Bronchial epithelial cell (primary cell): ENCODE measurements at places on chromosomes 6 and 20.

DNA sequence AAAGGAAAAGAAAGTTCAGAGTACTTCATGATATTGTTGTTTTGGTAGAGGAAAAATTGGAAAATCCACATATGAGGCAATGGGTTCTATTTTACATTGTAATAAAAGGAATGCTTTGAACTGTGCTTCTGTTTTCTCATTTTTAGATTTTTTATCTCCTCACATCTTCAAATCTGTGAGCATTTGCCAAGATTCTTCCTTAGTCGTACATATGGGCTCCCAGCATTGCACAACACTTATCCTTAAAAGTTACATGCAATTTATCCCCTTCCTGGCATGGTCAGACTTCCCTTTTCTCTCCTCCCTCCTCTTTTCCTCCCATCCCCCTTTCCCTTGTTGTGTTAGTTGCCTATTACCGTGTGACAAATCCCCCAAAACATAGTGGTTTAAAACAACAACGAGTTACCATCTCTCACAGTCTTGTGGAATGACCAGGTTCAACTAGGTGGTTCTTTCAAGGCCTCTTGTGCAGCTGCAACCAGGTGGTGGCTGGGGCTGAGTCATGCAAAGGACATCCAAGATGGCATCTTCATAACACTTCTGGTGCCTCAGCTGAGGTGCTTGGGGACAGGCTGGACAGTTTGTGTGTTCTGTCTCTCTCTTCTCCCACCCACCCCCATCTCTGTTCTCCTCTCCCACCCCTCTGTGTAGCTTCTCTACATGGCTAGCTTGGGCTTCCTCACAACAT is 68.7 kb downstream of the TXNDC5 start:
- DNase-seq, result no peak

DNA sequence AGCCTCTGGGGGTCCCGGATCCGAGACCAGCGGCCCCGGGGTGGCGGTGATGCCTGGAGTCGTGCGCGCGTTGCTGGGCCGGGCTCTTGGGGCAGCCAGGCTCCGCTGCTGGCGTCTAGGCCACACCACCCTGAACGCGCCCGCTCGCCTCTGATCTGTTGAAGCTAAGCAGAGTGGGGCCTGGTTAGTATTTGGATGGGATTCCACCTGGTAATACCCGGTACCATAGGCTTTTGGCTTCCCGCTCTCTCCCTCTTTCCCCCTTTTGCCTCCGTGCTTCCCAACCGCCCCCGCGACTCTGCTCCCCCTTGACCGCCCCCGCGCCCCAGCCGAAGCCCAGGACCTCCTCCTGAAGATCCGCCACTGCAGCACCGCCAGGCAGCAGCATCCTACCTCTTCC is 1383.5 kb upstream of the DEFB115 start:
- DNase-seq, result peak; percentile 12

DNA sequence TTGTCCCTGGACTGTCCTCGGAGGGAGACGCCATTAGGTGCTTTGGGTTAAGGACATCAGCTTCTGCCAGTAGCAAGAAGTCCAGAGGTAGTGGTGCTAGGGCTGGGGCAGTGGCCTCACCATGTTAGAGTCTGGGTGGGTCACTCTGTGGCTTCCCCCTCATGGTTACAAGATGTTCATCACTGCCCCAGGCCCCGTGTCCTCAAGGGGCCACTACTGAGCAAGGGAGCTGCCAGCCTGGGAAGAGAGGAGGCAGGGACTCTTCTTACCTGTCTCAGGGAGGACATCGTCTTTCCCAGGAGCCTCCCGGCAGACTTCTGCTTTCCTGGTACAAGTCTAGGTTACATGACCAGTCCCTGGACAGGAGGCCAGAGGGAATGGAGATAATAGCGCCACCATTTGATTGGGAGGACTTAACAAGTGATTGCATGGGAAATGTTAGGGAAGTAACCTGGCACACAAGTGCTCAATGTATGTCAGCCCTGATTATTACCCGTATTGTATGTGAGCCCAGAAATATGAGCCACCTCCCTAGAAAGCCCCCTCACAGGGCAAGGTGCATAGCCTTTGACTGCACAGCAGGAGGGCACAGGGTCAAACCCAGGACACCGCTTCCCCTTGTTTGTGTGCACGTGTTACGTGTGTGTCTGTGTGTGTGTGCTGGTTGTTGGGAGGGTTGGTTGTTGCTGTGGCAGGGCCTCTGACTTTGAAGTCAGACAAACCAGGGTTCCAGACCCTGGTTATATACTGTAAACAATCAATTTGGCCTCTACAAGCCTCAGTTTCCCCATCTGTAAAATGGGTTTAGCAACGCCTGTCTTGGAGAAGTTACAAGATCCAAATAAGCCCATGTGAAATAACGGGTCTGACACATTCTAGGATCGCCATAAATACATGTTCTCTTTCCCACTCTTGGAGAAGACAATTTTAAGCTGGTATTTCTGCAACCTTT is 30.0 kb downstream of the SIRPA start:
- no peak for DNase-seq

- no peak for DNase-seq
These were observed 48.4 kb downstream of the EZR start for GRCh38 chr6:158770533-158771330.

- DNase-seq, result no peak
These were observed 40.7 kb upstream of the MROH8 start for GRCh38 chr20:37219751-37220668.

GRCh38 chr20:37907677-37908401 is 4.9 kb downstream of the VSTM2L start:
- peak; percentile 42 for DNase-seq

DNA sequence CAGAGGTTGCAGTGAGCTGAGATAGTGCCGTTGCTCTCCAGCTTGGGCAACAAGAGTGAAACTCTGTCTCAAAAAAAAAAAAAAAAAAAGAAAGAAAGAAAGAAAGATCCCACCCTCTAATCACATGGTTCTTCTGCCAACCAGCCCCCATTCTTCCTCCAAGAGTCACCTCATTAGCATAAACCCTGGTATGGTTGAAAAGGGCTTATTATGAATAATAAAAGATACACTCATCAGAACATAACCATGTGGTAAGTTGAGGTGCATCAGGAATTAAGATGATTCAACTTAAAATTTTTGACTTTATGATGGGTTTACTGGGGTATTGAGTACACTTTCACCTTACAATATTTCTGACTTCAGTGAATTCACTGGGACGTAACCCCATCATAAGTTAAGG is 793 bp upstream of the TRIM40 start:
- no peak for DNase-seq

DNA sequence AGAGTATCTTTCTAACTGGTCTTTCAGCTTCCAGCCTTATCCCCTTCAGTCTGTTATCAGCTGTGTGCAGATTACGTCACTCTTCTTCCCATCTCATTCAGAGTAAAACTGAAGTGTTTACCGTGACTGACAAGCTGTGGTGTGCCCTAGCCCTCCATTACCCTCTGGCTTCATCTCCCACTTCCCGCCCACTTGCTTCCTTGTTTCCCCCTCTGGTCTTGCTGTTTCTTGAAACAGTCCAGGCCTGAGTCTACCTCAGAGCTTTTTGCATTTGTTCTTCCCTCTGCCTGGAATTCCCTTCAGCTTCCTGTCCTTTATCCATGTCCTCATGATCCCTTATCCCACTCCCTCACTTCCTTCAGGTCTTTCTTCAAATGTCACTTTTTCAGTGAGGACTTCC is 66.9 kb downstream of the CARMIL1 start:
- no peak for DNase-seq

DNA sequence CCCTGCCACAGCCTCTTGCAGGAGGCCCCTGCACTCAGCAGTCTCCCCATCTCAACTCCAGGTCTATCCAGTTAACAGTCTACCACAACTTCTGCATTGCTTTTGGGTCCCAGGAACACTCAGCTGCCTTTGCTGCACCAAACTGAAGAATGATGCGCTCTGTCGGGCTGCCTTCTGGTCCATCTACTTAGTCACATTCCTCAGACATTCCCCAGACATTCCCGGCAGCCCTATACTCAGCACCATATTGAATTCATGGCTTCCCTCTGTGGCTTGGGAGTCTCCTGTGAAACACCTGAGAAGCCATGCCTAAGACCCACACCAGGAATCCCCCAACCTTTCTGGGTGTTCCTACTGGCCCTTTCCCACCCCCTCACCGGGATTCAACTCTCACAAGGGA is 99.6 kb upstream of the COL21A1 start:
- DNase-seq, result no peak
